Stimulated activated CD8-positive, alpha-beta memory T cell treated with anti-CD3 and anti-CD28 coated beads, Interleukin-4, amount 100 ng/mL, for 48 hours (primary cell): ENCODE measurements at places on chromosomes 6 and 20.

DNA sequence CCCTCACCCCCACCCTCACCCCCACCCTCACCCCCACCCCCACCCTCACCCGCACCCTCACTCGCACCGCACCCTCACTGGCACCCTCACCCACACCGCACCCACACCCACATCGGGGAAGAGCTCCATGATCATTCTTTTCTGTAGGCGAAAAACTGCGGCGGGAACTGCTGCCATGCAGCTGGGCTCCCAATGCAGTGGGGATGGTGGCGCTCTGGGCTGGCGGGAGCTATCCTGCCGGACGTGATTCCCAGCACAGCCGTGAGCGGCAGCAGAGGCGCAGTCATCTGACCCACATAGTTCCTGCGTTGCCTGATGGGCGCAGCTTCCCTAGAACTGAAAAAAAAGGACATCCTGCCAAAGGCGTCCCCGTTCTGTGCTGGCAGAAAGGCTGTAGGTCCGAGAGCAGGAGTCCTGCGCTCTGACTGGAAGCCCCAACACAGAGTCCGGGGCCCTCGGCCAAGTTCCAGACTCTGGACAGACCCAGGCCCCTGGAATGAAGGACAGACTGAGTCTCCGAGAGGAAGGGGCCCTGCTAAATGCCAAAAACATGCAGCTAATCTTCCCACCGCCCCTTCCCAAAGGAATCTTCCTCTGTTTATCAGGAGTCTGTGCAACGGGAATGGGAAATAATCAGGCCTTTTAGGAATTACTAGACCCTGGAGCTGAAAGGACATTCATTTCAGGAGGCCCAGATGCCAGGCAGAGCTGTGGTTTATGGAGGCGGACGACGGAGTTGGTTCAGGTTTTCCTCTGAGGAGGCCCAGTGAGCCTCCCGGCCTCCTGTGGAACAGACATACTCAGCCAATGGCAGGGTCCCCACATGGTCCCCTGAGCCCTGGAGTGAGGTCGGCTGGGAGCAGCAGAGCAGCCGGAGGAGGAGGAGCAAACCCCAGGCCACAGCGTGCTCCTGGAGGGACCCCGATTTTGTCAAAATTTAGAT is 14.1 kb upstream of the TCFL5 start:
- DNase-seq, result no peak

DNA sequence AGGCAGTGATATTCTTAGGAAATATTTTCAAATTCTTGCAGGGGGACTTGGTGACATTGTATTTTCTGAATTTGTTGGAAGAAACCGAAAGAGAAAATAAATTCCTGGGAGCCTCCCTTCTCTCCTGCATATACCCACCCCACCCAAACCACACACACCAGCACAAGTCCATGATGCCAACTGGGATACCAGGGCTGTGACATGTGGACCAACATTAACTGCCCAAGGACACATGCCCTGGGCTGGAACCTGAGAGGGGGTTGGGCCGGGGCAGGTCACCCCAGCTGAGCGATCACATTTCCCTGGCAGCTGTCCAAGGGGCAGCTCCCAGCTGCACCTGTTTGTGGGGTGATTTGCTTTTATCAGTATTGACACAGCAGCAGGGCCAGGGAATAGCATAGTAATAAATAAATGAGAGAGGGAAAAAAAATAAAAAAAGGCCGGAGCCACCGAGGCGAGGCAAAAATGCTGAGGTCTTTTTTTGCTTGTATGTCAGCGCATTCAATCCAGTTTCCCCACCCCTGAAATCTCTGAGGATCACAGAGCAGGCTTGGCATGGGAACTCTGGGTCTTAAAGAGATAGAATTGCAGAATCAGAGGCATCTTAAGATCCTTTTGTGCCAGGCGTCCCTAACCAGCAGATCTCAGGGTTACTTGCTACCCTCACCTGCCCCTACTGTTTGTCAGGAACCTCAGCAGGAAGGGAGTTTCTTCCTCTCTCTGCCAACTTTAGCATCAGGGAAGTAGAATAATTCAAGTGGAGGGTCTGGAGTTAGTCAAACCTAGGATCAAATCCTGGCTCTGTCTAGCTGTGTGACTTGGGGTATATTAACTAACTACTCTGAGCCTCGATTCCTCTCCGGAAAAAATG is 66.5 kb upstream of the PIM1 start:
- DNase-seq, result peak; percentile 33

DNA sequence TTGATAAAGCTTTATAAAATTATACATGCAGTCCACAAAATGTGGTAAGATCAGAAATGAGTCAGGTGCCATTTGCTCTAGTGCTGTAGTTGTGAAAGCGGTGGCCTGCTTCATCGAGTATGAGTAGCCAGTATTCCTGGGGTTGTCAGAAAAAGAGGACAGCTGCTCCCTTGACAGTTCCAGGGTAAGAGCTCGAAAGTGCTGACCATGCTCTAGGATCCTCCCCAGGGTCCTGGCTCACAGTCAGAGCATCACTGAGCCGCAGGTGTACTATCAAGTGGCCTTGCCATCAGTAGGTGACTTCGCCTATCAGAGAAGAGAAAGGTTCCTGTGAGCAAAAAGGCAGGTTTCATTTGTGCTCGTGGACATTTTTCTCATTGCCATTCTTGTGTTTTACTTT is 3.6 kb downstream of the BTBD3 start:
- DNase-seq, result no peak

DNA sequence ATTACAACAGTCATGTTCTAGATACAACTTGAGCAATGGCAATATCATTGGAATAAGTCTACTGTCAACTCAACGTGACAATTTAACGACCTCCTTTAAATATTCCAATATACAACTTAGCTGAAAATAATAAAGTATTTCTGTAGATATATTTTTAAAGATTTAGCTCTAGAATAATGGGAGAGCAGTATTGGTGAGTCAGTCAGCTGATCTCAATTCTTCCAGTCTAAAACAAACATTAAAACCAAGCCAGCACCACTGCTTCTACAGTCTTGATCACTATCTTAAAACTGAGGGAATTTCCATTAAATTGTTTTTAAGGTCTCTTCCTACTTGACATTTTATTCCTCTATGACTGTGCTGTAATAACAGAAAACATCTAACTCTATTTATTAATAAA is 38.2 kb downstream of the NOL7 start:
- no peak for DNase-seq

- DNase-seq, result no peak
Observed at GRCh38 chr6:39812853-39813533, 20.8 kb downstream of the DAAM2 start.

DNA sequence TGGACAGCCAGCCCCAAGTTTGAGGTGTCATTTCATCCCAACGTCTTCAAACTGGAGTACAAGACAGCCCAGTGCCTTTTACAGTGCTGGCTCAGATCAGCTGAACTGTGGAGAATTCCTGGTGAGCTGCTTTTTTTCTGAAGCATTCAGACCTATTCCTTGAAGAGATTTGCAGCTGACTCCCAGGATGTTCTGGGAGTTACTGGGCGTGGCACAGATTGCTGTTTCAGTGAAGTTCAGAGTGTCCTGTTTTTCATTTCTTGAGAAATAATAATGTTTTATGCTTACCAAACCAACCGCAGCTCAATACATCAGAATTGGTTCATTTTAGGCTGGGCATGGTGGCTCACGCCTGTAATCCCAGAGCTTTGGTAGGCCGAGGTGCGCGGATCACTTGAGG is 33.4 kb upstream of the SRPK1 start:
- DNase-seq, result no peak

GRCh38 chr6:41528409-41528963 is 17.7 kb upstream of the FOXP4 start:
- DNase-seq, result no peak

DNA sequence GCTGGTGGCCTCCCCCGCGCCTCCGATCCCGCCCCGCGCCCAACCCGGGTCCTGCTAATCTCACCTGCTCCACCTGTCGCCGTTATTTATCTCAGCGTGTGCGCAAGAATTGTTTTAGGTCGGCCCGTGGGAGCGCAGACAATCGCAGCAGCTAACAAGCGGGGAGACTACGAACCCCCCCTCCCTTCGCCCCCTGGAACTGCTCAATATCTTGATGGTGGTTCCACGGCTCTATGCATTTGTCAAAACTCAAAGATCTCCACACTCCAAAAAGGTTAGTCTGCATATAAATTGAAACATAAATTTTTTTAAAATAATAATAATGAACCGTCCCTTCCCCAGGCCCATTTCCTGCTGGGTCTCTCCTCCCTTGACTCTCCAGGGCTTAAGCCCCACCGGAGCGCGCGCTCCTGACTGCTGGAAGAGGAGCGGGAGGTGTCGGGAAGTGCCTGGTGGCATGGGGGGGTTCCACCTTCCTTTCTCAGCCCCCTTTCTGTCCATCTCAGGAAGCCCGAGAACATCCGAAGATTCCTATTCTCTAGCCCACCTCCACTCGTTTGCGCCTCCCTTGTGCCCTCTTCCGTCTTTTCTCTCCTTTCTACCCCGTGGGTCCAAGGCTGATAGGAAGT is 1.6 kb upstream of the MDGA1 start:
- no peak for DNase-seq

DNA sequence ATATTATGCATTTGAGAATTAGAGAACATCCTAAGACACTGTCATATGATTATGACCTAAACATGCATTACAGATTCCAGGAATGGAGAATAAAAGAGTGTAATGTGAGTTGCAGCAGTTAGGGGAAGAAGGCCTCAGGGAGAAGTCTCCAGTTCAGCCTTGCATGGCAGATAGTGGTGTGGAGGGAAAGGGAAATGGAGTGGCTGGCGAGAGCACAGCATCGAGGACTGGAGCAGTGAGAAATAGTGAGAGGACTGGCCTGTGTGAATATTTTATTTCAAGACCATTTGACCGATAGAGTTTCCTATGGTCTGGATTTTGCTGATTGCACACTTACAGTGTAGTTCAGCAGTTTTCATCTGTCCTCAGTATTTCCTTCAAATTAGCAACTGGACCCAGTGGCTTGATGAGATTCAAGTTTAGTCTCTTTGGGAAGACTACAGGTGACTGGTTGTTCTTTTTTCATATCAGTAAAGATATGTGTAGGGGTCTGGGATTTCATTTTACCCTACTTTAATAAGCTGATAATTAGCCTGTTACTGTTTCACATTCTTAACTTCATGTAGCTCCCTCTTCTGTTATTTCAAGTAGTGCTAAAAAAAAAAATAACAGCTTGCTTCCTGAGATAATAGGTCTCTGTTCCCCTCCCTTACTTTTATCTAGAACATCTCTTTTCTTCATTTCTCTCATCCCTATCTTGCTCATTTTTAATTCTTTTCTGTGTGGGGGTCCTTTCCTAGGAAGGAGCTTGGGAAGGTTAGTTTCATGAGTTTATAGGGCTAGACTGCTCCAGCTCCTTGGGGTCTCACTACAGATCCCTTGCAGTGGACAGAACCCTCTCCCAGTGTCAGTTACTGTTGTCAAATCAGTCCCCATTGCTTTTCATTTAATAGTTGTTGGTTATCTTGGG is 27.9 kb downstream of the BLTP3A start:
- no peak for DNase-seq

DNA sequence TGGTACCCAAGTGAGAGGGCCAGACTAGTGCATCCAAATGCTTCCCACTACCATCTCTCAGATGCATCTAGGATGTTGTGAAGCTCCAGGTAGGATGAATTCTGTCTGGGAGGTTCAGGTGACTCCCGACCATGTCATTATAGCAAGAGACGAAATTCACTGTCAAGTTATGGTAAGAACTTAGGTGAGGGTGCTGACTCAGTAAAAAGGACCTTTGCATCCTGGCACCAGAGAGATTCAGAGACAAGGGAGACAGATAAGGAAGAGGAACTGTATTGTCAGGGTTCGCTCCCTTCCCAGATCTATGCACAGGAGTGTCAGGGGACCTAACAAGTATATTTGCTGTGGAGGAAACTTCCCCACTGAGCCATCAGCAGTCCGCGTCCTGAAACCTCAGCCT is 11.2 kb upstream of the PRIM2 start:
- DNase-seq, result no peak

GRCh38 chr6:17905611-17906592 is 81.5 kb downstream of the KIF13A start:
- DNase-seq, result no peak

DNA sequence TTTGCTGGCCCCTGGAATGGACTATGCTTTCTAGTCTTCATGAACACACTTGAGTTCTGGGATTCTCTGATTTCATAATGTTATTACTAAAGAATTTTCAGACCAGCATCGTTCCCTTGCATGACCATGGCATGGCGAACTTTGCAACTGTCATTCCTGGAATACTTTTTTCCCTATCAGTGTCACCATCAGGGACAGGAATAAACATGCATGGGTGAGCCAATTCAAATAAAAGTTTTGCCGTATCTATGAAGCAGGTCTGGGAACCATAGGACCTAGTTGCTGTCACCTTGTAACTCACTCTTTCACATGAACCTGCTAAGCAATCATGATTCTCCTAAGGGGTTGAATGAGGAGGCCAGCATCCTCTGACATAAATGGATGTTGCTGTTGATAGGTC is 68.2 kb upstream of the AGPAT4 start:
- DNase-seq, result no peak

GRCh38 chr6:166907373-166907841 is 48.9 kb downstream of the RNASET2 start:
- DNase-seq, result no peak

DNA sequence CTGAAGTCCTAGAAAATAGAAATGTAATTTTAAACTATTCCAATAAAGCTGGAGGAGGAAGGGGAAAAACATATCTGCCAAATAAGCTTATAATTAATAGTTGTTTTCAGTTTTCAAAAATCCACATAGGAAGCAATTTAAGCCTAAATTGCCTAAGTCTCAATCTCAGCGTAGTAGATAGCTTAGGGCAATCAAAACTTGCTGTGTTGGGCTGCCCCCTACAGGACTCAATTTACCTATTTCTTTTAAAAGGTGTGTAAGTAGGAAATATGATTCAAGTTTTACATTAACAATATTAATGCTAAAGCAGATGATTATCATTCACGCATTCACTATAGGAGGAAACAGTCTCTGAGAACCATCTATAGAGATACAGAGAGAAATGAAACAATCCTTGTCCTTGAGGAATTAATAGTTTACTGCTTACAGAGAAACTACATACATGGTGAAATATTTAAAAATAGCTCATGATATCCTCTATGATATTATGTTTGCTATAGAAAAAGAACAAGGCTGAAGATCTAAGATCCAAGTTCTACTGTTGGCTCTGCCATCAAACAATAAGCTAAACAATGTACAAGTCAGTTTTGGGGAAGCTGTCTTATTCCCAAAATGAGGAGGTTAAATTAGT is 102.1 kb downstream of the ATG5 start:
- DNase-seq, result peak; percentile 77

- DNase-seq, result no peak
Observed at GRCh38 chr20:51462566-51463276, 79.8 kb downstream of the NFATC2 start.

DNA sequence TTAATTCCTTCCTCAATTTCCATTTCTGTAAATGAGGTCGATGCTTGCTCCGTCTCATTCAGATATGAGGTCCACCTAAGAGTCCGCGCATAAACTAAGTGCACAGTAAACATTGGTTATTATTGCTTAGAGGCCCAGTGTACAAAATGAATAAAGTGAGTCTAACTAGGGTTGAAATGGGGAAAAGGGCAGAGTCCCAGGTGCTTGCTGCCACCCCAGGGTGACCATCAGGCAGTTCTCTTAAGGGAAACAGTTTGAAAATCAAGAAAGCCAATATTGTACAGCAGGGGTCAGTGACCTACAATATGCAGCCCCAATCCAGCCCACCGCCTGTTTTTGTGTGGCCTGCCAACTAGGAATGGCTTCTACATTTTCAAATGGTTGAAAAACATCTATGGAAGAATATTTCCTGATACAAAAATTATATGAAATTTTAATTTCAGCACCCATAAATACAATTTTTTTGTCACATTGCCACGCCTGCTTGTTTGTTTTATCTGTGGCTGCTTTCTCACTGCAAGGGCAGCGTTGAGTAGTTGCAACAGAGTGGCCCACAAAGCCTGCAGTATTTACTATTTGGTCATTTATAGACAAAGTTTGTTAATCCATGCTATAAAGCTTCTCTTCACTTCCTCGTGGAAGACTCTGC is 43.3 kb downstream of the SLC13A3 start:
- no peak for DNase-seq

- DNase-seq, result no peak
Observed at GRCh38 chr20:47273591-47274235, 82.8 kb downstream of the ZMYND8 start.
